ENCODE measurements at places on chromosomes 5 and 9.

- no peak for DNase-seq
Observed at GRCh38 chr9:135718616-135719015, 16.6 kb downstream of the KCNT1 start.

- no peak for DNase-seq
Observed at GRCh38 chr5:143428738-143429420, 25.4 kb upstream of the NR3C1 start.

DNA sequence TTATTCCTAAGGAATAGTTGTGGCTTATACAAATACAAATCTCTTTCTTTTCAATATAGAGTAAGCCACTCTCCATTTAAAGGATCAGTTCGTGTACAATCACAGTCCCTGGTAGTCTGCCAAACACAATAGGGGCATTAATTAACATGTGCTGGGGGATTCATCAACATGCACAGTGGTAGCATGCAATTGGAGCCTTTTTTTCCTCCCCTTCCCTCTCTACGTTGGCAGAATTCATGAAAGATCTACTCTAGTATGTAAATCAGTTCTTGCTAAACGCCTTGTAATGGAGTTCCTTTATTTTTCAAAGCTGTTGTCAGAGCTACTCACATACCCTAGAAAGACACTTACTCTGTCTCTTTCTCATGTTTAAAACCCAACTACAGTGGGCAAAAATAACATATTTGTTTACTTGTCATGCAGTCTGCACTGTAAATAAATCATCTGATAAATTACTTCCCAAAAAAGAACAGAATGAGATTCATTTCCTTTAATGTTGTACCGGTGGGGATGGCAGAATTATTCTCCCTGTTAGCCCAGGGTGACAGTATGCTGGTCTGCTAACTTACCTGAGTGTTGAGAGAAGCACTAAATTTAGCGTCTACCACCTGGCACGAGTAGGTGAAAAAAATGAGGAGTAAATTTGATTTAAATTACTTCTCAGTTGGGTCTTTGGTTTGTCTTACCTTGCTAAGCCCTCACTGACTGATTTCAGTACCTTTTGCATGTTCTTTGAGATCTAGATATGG is 341.5 kb upstream of the CCNH start:
- DNase-seq: no peak

DNA sequence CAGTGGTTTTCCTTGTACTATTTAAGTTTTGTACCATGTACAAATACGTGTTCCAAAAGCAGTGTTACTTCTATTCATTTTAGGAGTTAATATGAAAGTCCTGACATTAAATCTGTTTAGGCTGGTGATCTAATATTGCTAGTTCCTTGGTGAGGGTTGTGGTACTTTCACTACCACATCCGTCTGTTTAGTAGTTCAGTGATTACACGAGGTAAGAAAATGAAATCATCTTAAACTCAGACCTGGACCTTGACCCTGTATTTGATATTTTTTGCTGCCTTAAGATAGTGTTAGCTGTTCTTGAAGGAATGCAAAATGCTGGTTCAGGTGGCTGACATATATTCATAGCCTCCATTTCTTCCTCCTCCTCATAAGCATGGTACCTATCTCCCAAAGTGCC is 50.3 kb downstream of the MTAP start:
- no peak for DNase-seq

DNA sequence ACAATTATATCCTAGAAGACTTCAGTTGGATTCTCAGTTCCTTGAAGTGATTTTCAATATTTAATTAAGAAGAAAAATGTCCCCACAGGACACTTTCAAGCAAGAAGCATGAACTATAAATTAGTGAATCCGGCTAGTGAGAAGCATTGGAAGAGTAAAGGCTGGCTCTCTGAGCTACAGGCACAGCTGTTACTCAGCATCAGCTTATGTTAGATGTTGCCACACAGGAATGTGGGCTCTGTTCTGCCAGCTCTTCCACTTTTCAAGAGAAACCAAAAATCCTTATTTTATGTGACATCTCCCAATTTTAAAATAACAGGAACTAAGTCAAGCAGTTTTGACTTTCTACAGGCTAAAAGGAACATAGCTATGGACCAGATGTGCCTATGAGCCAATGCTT is 14.9 kb downstream of the ZNF474 start:
- no peak for DNase-seq

DNA sequence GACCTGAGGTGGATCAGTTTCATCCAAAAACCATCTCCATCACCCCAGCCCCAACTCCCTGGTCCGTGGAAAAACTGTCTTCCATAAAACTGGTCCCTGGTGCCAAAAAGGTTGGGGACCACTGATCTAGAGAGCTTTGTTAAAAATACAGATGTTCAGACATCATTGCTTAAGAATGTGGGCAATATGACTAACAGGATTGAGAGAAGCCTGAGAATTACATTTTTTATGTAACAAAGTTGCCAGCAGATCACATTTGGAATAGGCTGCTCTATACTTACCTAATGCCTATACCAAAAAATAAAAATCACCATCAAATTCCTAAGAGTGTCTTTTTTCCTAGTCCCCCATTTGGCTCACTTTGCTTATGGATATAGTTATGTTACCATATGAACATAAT is 143.3 kb downstream of the RAPGEF6 start:
- no peak for DNase-seq

DNA sequence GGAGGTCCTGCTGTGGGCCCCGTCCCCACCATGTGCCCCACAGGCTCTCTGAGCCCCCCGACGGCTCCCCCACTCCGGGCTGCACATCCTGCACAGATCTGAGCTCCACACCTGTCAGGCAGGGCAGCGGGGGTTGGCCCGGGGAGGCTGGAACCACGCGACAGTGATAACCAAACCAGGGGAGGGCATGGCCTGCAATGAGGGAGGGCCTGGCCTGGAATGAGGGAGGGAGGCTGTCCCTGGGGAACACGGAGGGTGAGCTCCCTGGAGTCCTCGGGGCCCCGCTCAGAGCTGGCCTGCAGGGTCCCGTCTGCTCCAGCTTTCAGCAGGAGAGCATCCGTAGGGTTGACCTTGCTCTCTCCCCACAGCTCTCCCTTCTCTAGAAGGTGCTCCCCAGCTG is 30.5 kb downstream of the SLC9A3 start:
- no peak for DNase-seq

GRCh38 chr9:2093920-2094597 is 78.9 kb downstream of the SMARCA2 start:
- DNase-seq: no peak

DNA sequence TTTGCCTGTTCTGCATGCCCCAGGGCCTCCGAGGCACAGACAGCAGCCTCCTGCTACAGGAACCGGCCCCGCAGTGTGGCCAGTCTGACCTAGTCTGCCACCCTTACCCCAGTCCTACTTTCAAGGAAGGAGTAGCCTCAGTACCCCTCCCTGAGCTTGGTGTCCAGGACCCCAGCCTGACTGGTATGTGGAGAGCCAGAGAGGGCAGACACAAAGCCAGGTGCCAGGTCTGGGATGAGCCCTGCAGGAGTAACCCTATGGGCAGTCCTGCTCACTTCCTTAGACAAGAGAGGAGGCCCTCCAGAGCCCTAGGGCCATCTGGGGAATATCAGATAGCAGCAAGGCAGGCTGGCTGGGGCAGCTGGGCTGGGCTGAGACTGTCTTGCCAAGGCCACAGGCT is 67.8 kb downstream of the NRG2 start:
- no peak for DNase-seq

DNA sequence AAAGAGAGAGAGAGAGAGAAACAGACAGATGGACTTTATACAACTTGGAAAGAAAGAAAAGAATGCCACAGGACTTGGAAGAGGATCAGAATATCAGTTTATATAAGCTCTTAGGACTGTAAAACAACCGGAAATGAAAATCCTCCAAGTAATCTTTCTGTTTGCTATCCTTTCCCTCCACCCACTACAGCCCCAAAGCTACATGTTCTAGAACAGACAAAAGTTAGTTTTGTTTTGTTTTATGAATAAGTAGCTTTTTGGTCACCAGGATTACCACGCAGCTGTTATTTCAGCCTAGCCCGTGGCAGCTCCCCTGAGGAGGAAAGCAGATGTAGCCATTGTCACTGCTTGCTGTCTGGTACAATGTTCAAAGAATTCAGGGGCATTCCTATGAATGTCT is 66.6 kb downstream of the SH3TC2 start:
- DNase-seq: no peak

DNA sequence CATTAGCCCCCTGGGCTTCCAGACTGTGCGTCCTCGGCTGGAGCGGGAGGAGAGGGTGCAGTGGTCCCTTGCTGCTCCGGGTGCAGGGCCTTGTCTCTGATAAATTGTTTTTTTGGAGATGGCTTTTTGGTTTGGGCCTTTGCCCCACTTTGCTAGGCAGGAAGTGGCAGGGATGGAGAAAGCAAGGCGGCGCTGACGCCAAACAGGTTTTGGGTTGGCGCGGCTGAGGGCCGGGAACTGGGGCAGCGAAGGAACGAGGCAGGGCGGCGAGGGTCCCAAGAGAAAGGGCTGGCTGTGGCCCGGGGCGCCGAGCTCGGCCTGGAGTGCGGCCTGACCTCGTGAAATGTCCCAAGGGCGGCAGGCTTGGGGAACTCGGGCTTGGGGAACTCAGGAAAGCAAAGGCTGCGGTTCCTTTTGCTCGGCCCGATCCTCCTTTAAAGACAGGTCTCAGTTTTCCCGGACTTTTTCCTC is 4.1 kb downstream of the LHX2 start:
- DNase-seq: peak; percentile 74

DNA sequence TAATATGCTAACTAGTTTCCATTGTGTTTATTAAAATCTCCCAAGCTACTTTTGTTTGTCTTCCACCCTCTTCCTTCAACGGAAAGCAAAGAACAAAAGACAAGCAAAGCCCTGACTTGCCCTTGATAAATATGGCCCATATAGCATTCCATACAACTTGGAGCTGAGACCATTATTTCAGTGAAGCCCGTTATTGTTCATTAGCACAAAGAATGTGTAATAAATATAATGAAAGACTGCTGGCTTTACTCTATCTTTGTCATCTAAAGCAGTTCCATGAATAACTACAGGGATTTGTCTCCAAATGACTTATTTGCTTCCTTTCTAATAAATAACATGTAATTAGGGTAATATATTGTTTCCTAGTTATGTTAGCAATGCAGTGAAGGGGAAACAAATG is 270.7 kb upstream of the TLE4 start:
- DNase-seq: peak; percentile 55

DNA sequence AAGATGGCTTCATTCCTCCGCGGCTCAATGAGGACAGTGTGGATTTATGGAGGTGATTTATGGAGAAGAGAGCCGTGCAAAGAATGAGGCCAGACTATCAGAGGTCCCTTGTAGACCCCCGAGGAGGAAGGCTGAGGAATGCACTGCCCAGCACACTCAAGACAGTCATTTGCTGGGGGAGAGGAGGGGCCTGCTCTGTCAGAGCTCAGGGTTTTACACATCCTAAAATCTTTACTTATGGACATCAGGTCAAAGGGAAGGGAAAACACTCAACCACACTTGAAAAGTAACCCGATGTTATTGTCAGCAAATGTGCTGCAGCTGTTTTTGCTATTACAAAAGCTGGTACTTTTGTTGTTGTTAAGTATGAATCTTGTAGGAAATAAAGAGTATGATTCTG is 289.5 kb downstream of the SLIT3 start:
- no peak for DNase-seq

DNA sequence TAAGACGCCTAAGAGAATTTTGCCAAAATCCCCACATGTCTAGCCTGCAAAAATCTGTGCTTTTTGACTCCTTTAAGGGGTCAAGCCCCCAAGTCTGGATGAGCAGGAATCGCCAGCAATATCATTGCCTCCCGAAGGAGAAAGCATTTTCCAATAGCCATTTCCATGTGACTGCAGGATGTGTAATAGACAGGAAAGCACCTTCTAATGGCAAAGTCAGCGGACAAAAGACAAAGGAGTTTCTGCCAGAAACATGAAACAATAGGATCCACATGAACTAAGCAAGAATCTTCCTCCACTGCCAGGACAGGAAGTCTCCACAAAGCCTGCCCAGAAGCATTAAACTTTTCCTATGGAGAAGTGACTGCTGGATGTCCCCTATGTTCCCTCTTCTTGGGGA is 177.1 kb upstream of the PCSK5 start:
- no peak for DNase-seq

DNA sequence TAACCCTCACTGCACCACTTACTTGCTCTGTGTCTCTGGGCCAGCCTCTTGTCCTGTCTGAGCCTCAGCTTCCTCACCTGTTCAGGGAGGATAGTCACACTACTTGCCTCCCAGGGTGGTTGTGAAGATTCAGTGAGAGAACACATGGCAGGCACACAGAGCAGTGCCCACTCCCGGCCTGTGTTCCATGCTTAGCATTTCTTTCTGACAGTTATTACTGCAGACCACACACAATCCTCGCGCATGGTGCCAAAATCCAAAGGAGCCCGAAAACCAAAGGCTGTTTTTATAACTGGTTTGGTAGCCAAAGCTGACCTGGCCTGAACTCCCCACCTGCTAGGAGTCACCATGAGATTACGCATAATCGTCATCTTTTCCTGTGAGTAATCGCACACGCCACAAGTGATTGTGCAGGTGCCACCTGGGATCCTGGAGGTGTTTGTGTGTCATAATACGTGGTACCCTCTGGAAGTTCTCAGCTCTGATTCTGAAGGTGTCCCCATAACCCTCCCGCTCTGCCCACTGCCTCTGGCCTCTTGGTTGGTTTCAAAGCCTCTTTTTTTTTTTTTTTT is 84.6 kb upstream of the FBXW11 start:
- DNase-seq: no peak

DNA sequence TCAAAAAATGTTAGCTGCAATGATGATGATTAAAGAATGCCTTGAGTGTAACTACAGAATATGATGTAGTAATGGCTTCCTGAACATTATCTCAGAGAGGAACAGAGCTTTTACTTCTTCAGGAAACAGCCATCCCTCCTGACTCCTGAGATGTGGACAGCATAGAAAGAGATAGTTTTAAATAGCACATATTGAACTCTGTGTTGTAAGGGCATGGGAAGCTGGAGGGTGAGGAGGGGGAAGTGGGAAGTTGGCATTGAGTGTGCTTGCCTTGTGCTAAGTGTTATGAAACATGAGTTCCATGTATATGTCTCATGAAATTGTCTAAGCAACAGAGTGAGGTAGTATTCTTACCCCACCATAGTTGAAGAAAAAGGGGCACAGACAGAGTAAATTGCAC is 161.5 kb upstream of the SLC28A3 start:
- no peak for DNase-seq

GRCh38 chr9:108476574-108476973 is 379.2 kb downstream of the ACTL7B start:
- no peak for DNase-seq

GRCh38 chr9:138099803-138100598 is 222.4 kb downstream of the CACNA1B start:
- no peak for DNase-seq

- DNase-seq: no peak
Observed at GRCh38 chr9:21684231-21684630, 118.2 kb upstream of the MTAP start.

GRCh38 chr9:2478421-2478820 is 143.2 kb upstream of the VLDLR start:
- DNase-seq: no peak

GRCh38 chr9:93081931-93082330 is 14.1 kb upstream of the CARD19 start:
- DNase-seq: no peak
